H9 (cell line): ENCODE measurements at places on chromosomes 5 and 9.

DNA sequence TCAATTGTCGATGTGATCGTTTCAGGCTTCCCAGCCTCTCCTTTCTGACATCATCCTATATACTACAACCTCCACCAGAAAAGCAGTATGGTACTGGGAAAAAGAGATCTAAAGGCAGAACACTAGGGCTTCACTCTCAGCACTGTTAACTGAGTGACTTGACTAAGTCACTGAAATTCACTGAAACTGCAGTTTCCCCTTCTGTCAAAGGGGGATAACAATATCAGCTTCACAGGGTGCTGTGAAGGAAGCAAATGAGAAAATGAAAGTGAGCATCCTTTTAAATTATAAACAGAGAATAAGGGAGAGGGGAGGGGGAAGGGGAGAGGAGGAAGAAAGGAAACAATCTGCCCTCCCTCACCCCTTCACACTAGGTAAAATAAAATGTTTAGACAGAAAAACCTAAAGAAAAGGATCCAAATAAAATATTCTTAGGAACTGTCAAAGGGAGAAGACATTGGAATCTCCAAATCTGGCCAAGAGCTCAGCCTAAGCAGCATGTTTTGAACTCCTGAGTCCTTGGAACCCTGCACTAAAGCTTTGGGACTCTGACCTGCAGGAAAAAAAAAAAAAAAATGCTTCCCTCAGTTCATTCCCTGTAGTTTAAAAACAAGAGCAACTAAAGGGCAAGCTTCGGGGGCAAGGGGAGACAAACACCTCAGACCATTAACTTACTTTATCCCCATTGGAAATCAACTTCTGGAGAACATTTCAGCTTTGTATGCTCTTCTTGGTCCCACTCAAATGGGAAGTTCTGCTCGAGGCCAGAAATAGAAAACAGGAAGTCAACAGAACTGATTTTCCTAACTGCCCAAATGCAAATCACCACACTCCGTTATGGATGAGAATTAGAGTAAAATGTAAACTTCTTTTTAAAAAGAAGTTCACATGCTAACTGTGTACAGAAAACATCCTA is 178.3 kb downstream of the DEPDC1B start:
- DNase-seq, result no peak

DNA sequence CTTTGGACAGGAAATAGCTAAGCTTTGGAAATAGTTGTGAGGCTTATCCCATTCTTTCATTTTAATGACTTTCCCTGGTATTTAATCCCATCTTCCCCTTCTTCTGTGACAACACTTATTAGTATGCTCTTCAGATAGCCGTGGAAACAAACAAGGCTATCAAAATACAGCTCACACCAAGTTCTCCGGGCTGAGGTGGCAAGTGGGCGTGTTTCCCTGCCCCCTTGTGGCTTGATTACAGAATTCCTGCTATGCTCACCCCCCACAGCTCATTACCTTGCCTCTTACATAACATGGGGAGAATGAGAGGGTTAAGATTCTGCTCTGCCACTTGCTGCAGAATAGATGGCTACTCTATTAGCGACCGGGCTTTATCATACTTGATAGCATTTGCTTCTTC is 437.1 kb upstream of the TLE4 start:
- peak; percentile 66 for DNase-seq

DNA sequence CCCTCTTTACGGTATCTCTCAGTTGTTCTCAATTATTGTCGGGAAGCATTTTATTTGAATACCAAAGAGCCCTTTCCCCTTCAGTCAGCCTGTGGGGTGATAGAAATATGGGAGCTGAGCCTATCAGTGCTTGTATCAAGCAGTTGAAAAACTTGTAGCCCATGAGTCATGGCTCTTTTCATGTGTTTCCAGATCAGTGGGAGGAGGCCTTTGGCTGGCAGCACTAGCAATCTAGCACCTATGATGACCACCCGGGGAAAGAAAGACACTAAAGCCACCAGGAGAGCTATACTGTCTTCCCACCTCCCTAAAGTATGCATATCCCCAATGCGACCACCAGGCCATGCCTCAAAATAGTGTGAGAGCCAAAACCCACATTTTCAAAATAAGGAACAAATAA is 696.9 kb upstream of the C9orf72 start:
- DNase-seq, result no peak

DNA sequence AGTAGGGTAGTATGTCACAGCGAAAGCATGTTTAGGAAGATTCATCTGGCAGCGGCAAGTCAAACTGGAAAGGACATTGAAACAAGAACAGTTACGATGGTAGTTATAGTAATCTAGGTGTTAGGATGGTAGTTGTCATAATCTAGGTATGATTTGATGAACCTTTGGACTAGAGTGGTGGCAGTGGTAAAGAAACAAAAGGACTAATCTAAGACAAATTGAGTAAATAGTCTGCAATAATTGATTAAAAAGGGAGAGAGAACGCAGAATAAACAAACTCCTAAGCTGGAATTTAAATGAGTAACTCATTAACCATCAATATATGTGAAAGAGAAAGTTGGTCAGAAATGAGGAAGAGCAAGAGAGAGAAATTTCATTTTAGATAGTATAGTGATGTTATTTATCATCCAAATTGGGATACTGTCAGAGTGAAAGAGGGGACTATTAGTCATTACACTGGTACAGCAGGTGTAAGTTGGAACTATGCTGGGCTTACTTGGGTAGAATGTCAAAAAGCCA is 56.8 kb downstream of the MTREX start:
- no peak for DNase-seq

DNA sequence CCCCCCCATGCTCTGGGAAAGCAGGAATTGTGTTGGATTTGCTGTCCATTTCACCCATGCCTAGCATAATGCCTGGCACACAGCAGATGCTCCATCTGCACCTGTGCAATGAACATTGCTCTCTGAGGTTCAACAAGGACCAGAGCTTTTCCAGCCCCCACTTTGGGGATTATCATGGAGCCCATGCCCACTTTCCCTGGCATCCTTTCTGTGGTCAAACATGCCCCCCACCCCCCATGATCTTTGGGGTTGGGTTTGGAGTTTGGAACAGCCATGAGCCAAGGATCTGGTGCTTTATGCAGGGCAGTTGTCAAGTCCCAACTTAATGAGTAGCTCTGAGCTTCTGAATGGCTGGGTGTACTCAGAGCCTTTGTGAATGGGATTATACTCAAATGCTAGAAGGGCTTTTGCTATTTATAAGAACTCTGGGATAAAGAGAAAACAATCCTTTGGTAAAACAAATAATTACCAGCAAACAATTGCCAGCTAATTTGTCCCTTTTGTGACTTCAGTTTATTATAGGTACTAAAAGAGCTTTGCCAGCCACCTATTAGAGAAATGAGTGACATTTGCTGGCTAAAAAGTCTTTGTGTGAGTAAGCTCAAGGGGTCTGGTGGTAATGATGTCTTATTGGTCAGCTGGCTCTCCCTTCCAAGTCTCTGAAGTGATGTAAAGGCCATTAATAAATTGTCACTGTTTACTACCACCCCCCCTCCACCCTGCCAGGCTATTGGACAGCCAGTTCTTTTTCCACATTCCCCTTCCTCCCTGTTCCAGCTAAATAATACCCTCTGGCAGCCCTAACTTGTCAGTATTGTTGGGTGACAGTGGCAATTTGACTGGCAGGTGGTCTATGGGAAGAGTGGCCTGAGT is 182.3 kb downstream of the MACROH2A1 start:
- DNase-seq, result peak; percentile 8

- DNase-seq, result no peak
Measured at GRCh38 chr9:27348785-27349697, 52.1 kb upstream of the EQTN start.

GRCh38 chr5:2877522-2877921 is 126.0 kb upstream of the IRX2 start:
- DNase-seq, result peak; percentile 8

- DNase-seq, result peak; percentile 67
Measured at GRCh38 chr9:19922476-19923118, 133.8 kb upstream of the SLC24A2 start.

DNA sequence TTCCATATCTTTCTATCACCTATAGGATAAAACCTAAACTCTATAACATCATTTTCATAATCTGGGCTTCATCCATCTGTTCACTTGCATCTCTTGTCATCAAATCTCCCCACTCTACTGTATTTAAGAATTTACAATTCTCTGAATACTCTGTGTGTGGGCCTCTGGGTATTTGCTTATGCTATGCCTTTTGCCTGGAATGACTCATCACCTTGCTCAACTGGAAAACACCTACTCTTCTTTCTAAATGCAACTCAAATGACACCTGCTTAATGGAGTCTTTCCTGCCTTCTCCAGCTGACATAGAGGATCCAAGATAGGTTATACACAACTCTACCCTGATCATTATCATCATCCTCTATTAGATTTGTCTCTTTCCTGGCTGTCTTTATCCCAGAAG is 421.7 kb downstream of the SPATA31D1 start:
- no peak for DNase-seq

DNA sequence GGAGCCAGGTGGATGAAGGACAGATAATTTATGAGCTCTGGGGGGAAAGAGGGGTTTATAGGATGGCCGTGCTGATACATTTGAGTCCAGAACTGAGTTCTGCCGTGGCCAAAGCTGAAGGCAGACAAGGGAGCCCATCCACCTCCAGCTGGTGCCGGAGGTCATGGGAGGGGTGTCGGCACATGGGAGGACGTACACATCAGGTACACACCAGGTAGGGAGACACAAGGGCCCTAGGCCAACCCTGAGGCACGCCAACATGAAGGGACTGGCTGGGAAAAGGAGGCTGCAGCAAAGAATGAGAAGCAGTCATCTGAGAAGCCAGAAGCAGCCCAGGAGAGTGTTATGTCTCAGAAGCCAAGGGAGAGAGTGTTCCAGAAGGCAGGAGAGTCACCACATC is 2.1 kb upstream of the GPRIN1 start:
- DNase-seq, result no peak

DNA sequence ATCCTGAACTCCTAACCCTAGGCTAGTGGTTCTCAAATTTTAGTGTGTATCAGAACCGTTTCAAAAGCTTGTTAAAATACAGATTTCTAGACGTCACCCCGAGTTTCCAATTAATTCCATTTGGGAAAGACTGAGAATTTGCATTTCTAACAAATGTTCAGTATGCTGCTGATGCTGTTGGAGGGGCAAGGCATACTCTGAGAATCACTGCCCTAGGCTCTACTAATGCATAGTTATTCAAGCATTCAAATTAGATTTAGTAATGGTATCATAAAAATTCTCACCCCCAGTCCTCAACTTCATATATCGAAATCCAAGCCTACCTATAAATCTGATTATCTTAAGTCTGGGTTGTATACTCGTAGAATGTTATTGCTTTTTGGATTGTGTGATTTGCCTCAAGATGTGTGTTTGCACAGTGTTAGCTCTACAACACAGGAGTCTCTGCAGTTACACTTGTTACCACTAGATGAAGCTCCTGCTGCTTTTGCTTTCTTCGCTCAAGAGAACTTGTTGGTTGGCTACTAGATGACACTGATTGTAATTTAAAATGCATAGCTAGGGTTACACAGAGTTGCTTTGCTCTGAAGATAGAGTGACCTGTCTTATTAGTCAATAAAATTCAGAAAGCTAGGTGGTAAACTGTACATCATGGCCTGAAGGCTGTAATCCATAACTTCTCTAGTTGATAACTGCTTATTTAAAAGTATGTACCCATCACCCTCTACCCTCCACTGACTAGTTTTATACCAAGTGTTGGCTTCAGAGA is 7.5 kb upstream of the ERAP2 start:
- no peak for DNase-seq

DNA sequence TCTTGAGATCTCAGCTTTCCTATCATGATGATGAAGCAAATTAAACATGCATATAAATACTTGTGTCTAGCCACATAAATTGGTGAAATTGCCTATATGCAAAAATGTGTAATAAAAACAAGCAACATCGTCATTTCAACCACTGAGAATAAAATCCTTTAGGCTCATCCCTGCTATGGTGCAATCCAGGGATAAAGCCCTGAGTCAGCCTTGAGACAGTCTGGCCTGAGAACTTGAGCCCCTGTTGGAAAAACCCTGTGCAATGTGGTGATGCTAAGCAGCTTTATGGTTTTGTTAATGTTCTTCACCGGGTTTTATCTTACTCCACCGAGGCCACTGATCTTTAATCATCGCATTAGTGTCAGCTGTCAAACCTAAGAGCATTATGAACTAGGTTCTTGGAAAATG is 170.5 kb downstream of the DCP2 start:
- no peak for DNase-seq

GRCh38 chr5:128216860-128217531 is 133.4 kb downstream of the SLC12A2 start:
- no peak for DNase-seq

DNA sequence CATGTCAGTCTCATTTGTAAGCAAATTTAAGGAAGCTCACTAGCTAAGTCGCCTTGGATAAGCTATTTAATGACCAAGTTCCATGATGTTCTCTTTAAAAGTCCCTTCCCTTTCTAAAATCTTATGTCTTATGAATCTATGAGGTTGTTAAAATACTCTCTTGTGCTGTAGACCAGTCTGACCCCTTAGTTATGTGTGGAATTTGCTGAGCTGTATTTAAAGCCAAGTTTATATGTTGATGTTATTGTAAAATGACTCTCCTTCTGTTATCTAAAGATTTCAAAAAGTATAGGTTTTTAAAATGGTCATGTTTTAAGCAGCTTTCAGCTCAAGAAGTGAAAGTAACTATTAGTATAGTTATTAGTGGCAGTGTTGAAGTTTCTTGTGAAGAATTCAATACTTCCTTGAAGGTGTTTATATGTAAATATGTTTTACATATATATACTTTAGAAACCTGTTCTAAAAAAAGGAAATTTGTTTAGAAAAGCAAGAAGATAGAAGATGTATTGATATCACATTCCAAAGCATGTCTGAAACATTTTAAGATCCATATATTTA is 92.2 kb downstream of the CDC42SE2 start:
- no peak for DNase-seq

GRCh38 chr9:37908698-37909186 is 4.8 kb upstream of the SLC25A51 start:
- no peak for DNase-seq

GRCh38 chr9:136082496-136083361 is 12.4 kb downstream of the NACC2 start:
- DNase-seq, result peak; percentile 12

DNA sequence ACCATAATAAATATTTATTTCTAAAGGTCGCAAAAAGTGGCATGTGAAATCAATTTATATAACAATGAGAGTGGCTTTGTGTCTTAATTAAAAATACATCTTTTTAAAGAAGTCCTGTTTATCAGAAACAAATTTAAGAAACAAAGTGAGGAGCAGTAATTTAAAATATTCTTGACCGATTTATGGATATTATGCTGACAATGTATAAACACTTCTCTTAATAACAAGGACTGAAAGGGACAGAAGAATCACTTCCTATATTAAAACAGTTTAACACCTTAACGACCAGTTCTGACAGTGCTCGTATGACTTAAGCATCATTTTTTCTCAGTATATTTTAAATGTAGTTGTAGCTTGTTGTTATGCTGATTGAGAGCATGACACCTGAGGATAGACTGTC is 149.1 kb downstream of the GABRB2 start:
- no peak for DNase-seq

GRCh38 chr9:113363336-113363735 is 13.4 kb downstream of the HDHD3 start:
- no peak for DNase-seq

- DNase-seq, result no peak
Measured at GRCh38 chr9:35110327-35110761, 5.3 kb downstream of the ATOSB start.

GRCh38 chr5:73783828-73784227 is 157.8 kb downstream of the ARHGEF28 start:
- DNase-seq, result no peak
